Left ventricle myocardium inferior (tissue), 1 donor: ENCODE measurements at places on chromosomes 2 and 18.

DNA sequence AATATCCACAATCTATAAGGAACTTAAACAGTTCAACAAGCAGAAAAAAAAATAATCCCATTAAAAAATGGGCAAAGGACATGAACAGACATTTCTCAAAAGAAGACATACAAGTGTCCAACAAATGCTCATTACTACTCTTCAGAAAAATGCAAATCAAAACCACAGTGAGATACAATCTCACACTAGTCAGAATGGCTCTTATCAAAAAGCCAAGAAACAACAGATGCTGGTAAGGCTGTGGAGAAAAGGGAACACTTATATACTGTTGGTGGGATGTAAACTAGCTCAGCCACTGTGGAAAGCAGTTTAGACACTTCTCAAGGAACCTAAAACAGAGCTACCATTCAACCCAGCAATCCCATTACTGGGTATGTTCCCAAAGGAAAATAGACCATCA lies 7.2 kb upstream of the CRYGB start:
- no peak overlapping the region for H3K4me3 ChIP-seq
- H3K27ac ChIP-seq: no peak overlapping the region

DNA sequence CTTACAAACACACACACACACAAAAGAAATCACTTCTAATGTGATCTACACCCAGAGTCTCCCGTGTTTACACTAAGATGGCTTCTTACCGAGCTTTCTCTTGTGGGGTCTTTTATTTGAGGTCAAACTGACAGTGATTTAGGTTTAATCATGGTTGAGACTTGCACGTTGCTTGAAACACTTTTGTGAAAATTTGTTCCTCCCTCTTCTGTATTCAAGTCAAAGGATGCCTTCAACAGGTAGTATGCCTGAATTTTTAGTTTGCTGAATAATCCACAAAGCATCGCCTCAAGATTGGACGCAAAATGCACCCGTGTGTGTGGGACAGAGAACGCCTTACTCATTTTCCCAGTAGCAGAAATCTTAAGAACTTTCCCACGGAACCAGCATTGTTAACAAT lies 4.0 kb upstream of the ZNF516 start:
- H3K36me3 ChIP-seq: no peaks in the 10 kb centered on the region
- no peak for DNase-seq
- H3K27ac ChIP-seq: no peak overlapping the region
- no peak overlapping the region for H3K4me3 ChIP-seq
- peaks cover 18% of the 10 kb centered on the region for H3K4me1 ChIP-seq

GRCh38 chr2:10163498-10164486 lies 41.3 kb downstream of the RRM2 start:
- DNase-seq: no peak
- peaks cover 15% of the 10 kb centered on the region for H3K4me1 ChIP-seq
- no peak overlapping the region for H3K27ac ChIP-seq
- no peaks in the 10 kb centered on the region for H3K36me3 ChIP-seq
- no peaks in the 10 kb centered on the region for H3K27me3 ChIP-seq

GRCh38 chr2:174959787-174960186 lies 45.4 kb downstream of the CHN1 start:
- peaks cover 19% of the 10 kb centered on the region for H3K4me1 ChIP-seq
- no peak overlapping the region for H3K4me3 ChIP-seq
- H3K27ac ChIP-seq: peak overlapping the region; percentile 2
- no peaks in the 10 kb centered on the region for H3K36me3 ChIP-seq

GRCh38 chr18:76113101-76113500 lies 381.9 kb downstream of the ZNF516 start:
- no peak for DNase-seq
- no peaks in the 10 kb centered on the region for H3K36me3 ChIP-seq
- H3K27ac ChIP-seq: no peak overlapping the region
- H3K4me1 ChIP-seq: no peaks in the 10 kb centered on the region
- no peaks in the 10 kb centered on the region for H3K27me3 ChIP-seq
